T-helper 22 cell (primary cell): ENCODE measurements at places on chromosomes 5 and 9.

DNA sequence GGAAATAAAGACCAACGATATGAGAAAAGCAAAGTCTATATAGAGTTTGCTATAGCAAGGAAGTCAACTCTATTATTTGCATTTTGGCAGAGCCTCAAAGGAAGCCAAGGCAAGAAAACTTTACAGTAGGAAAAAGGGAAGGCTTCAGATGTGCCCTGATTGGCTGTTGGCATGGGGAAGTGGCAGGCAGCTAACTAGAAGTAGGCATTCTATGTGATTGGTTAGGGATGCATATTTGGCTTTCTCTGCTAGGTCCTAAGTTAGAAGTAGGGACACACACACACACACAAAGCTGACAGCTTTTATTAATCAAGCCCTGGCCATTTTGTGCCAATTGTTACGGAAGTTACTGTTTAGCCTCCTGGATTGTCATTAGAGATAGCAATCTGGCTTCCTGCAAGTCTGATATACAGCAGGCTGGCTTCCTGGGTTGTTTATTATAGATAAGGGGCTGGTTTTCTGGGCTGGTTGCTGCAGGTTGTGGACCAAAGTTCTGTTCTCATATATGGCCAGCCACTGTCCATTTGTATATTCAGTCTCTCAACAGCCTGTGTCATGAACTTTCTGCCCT is 308.1 kb upstream of the GRAMD2B start:
- DNase-seq, result no peak

- no peak for DNase-seq
These were observed 10.2 kb upstream of the MRPS2 start for GRCh38 chr9:135490166-135490870.

DNA sequence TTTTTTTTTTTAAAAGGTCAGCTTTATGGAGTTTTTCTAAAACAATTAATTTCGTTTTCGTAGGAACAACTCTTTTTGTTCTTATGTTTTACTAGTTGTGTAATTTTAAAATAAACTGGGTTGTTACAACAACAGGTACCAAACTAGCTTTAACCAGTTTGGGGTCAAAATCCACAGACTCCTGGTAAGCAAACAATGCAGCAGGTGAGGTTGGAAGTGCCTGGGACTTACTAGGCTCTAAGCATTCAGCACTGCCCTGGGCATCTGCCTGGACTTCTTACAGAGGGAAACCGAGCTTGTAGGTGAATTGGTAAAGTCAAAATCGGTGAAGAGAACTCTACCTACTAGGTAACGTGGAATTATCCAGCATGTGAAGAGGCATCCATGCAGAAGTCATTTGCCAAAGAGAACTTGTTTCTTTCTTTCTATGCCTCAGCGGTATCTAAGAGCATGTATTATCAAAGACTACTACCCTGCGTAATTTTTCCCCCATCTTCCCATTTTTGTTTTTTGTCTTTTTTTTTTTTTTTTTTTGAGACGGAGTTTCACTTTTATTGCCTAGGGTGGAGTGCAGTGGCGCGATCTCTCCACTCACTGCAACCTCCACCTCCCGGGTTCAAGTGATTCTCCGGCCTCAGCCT is 145.4 kb downstream of the KCTD16 start:
- DNase-seq, result no peak

GRCh38 chr9:21031091-21031807 is at the start of gene HACD4:
Gene HACD4 (minus strand): TSS chr9:21031640. CDS start chr9:21031590, 50 bp downstream.
- peak; percentile 53 for DNase-seq

GRCh38 chr9:106621313-106622163 is 241.4 kb upstream of the ZNF462 start:
- DNase-seq, result no peak

GRCh38 chr5:17151686-17152085 is 65.7 kb upstream of the BASP1 start:
- DNase-seq, result no peak

GRCh38 chr9:98236901-98237487 is 18.5 kb downstream of the TBC1D2 start:
- DNase-seq, result no peak

DNA sequence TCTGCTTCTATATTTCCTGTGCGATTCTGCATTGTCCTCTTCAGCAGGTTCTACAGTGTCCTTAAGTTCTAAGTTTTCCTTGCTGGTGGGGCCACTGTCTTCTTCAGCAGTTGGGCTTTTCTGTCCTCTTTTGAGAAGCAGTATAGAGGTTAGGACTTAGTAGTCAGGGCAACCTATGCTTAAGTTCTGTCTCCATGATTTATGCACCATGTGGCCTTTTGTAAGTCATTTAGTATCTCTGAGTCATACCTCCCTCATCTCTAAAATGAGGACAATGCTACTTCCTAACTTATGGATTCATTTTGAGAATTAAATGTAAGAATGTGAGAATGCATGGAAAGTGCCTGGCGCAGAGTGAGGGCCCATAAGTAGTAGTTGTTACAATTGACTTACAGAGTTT is 46.8 kb downstream of the GRIN3A start:
- no peak for DNase-seq

DNA sequence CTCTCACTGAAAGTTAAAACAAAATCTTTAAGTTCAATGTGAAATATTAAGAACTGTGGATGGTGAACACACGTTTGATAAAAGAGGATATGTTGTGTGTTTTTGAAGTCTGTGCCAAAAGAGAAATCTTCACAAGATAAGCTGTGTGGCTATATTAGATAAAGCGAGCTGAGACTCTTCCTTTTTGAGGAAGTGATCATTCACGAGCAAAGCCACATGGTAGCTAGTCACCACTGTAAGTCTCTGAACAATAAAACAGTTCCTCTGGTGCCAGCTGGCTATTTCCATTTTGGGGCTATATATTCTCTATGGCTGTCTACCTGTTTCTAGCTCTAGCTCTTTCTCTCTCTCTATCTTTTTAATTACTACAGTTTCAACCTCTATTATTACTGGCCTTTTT is 1849.2 kb upstream of the C9orf72 start:
- DNase-seq, result no peak

GRCh38 chr5:157902449-157903116 is 43.6 kb upstream of the CLINT1 start:
- no peak for DNase-seq

- no peak for DNase-seq
These were observed 48.3 kb downstream of the ASS1 start for GRCh38 chr9:130493021-130493420.

DNA sequence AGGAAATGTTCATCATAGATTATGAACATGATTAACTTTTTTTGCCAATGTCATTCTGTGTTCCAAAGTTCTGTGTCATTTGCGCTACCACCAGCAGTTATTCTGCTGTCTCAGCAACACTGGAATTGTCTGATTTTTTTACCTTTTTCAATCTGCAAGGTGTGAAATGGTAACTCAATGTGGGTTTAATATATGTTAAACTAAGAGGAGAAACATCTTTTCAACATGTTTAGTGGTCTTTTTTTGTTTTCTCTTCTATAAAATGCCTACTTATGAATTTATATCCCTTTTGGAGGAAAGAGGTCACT is 49.1 kb upstream of the GRAMD2B start:
- no peak for DNase-seq

DNA sequence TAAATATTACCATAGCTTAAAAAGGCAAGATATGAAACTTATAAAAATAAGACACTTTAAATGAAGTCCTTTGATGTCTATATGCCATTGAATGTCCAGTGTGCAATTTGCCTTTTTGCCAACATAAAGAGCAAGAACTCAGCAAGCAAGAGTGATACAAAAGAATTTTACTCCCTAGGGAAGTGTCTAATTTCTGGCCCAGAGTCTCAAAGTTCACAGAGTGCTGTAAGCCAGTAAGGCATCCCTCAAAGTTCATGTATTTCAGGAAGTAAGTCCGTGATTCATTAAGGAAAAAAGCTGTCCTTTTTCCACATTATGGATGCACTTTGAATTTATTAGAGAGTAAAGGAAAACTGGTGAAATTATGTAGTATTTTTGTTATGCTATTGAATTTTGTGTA is 185.2 kb downstream of the CCDC171 start:
- no peak for DNase-seq

GRCh38 chr5:135320718-135321484 is 78.1 kb downstream of the MACROH2A1 start:
- DNase-seq, result no peak

DNA sequence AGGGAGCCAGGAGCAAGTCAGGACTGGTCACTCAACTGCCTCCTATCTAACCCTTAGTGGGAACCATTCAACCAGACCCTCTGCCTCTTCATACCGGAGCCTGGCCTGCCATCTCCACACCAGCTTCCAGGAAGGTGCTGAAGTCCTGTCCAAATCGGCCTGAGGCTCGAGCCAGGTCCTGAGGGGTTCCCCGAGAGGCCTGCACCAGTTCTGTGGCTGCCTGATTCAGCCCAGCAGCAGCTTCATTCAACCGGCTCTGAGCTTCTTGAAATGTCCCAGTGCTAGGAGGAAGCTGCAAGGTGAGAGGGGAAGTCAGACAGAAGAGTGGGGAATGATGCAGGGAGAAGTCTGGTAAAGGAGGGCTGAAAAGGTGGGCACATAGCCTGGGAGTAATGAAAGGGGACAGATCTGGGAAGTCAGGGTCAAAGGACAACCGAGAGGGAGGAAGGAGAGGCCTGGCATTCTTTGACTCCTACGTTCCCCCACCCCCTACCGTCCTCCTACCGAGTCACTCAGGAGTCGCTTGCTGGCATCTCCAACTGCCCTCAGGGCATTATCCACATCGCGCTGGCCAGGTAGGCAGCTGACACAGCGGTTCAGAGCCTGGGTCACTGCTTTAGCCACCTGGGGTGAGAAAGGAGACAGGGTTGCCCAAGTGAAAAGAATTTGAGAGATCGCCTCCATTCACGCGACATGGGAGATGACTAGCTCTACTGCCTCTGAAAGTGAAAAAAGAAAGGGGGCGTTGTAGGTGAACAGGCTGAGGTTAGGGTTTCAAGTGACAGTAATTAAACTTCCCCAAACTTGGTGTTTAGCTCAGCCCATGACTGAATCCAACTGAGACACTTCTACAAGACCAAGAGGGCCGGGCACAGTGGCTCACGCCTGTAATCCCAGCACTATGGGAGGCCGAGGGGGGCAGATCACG is 20.2 kb downstream of the TLN1 start:
- no peak for DNase-seq

- DNase-seq, result no peak
These were observed 72.1 kb upstream of the ARAP3 start for GRCh38 chr5:141753971-141754713.

- no peak for DNase-seq
These were observed 479.9 kb downstream of the KDM4C start for GRCh38 chr9:7237473-7238246.

- no peak for DNase-seq
These were observed 65.0 kb downstream of the C9orf152 start for GRCh38 chr9:110142868-110143481.

DNA sequence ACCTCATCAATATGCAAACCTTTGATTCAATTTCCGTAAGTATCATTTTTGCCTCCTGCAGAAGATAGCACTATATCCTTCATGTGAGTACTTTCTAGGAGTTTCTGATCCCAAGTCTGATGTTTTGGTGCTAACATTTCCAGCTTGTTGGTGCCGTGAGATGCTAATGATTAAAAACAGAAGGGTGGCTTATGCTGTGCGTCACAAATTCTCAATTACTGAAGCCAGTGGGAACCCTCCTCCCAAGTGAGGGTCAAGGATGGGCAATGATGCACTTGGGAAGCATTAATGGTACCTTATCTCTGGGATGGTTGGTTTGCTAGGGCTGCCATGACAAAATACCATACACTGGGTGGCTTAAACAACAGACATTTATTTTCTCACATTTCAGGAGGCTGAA is 123.0 kb downstream of the FOXD1 start:
- DNase-seq, result no peak

DNA sequence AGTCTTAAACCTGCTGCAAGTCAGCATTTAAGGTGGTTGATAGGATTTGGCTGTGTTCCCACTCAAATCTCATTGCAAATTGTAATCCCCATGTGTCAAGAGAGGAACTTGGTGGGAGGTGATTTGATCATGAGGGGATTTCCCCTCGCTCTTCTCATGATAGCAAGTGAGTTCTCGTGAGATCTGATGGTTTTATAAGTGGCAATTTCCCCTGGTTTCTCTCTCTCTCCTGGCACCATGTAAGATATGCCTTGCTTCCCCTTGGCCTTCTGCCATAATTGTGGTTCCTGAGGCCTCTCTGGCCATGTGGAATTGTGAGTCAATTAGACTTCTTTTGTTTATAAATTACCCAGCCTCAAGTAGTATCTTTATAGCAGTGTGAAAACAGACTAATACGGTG is 84.3 kb upstream of the SMC2 start:
- no peak for DNase-seq

DNA sequence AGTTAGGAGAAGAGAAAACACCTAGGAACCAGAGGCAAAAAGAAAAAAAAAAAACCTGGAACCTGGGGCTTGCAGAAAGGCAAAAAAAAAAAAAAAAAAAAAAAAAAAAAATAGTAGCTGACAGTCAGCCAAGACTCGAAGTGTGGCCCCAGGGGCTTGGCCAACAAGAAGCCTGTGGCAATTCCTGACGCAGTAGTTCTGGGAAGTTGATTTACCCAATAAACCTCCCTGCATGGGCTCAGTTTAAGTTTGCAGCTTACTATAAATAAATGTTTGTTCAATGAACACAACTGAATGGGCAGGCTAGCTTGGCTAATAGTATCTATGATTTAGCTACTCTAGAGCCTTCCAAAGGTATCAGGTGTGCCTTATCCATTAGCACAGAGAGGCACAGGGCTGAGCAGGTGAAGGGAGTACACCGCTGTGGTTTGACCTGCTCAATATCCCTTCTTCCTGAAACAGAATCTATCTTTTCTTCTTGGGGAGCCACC is 21.3 kb upstream of the GLRX start:
- DNase-seq, result no peak

GRCh38 chr5:8729437-8729836 is 816.4 kb downstream of the SEMA5A start:
- no peak for DNase-seq

- DNase-seq, result no peak
These were observed 13.1 kb upstream of the CARD19 start for GRCh38 chr9:93082841-93083411.

DNA sequence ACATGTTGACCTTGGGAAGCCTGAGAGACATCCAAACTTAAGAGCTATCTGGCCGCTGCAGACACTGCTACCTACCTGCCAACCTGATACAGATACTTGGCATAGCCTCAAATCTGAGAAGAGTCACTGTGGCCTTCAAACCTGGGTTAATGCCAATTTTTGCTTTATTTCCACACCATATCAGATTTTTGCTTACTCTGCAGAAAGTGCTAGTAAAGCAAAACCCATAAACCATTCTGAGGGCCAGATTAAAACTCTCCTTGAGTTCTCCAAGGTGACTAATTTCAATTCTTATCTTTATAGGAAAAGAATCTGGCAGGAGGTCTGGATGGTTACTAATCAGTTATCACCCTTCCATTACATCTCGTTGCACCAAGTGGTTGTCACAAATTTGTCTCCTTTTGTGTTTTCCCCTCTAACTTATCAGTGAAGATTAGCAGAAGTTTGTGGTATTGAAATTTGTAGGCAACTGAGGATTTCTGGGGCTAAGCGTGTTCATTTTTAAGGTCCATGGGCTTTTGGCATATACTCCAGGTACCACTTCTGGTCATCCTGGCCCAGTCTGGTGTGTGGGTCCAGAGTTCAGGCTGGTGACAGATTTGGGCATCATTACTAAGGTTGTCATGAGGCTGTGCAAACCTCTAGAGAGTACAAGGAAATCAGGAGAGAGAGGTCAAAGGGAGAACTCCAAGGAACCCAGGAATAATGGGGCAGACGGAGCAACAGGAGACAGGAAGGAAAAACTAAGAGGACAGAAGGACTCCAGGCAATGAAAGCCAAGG is 177.9 kb downstream of the TSSK1B start:
- no peak for DNase-seq

GRCh38 chr5:14663734-14664269 is 716 bp upstream of the OTULIN start:
- no peak for DNase-seq
